ENCODE measurements at places on chromosomes 11 and 22.
A peak's percentile ranks its signal among the peaks of the same experiment; 100 is the strongest.

GRCh38 chr22:46923394-46923793 is 160.9 kb downstream of the TBC1D22A start:
- no peak for DNase-seq

- no peak for DNase-seq
Observed at GRCh38 chr22:24427500-24428164, at the start of gene ADORA2A. Gene ADORA2A, plus strand, starts transcription at chr22:24427599. Its CDS starts 5,806 bp downstream, at chr22:24433405.

DNA sequence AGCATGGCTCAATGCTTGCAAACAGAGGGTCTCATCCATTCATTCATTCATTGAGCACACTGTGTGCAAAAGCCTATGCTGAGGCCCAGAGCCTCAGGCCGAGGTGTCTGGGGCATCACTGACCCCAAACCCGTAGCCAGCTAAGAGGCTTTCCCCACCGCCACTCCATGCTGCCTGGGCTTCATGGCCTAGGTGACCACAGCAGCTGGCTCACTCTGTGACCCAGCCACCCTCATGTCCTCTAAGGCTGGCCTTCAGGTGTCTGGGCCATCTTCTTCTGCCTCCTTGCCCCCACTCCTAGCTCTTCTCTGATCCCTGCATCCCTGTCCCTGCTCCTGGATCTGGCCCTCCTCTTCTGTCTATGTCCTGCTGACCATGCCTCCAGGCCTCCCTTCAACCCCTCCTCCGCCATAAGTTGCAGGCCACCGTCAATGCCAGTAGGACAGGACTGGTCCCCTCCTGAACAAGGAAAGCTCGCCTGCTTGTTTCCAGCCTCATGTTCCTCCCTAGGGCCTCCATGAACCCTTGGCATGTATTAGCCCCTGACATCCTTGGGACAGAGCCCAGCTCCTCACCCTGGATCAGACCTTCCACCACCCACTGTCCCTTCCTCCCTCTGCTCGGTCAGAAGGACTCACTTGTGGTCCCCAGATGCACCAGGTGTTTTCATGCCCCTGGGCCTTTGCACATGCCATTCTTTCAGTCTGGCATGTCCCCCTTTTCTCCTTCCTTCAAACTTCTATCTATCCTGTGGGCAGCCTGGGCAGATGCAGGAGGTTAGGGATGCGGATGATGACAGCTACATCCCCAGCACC is 92.8 kb downstream of the MYEOV start:
- no peak for DNase-seq

- no peak for DNase-seq
Observed at GRCh38 chr11:110003426-110003825, 89.8 kb upstream of the ZC3H12C start.

GRCh38 chr22:33057363-33057995 is 702 bp downstream of the SYN3 start:
- DNase-seq = no peak

- DNase-seq = no peak
Observed at GRCh38 chr11:119940401-119940976, 197.4 kb downstream of the TRIM29 start.

DNA sequence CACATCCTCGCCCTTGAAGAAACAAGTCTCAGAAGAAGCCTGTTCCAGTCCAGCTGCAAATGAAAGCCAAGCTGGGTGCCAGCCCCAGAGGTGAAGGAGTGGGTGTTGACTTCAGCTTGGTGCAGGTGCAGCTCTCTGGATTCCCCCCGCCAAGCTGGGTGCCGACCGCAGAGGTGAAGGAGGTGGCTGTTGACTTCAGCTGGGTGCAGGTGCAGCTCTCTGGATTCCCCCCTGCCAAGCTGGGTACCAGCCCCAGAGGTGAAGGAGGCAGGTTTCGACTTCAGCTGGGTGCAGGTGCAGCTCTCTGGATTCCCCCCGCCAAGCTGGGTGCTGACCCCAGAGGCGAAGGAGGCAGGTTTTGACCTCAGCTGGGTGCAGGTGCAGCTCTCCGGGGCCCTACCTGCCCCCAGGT is 1234.0 kb downstream of the TBC1D22A start:
- DNase-seq = no peak

- no peak for DNase-seq
Observed at GRCh38 chr11:27401833-27402316, 38.9 kb upstream of the CCDC34 start.

- no peak for DNase-seq
Observed at GRCh38 chr11:70250876-70251658, 19.4 kb upstream of the PPFIA1 start.

- DNase-seq = peak; percentile 57
Observed at GRCh38 chr22:32202539-32203180, 2.2 kb downstream of the RFPL2 start.

DNA sequence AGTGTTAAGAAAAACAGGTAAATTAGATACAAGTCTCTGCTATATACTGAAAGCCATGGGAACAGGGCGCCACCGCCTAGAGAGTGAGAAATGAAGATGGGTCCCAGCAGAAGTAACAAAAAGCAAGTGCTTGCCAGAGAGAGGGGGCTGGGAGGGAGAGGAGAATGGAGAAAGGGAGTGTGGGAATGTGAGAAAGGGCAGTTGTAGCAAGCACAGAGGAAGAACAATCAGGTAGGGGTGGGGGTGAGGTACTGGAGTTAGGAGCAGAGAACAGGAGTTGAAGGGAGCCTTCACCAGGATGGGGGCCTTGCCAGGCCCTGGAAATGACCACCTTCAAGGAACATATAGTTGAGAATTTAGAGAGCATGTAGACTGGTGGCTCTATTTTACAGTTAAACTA is 66.8 kb downstream of the TCF20 start:
- no peak for DNase-seq

DNA sequence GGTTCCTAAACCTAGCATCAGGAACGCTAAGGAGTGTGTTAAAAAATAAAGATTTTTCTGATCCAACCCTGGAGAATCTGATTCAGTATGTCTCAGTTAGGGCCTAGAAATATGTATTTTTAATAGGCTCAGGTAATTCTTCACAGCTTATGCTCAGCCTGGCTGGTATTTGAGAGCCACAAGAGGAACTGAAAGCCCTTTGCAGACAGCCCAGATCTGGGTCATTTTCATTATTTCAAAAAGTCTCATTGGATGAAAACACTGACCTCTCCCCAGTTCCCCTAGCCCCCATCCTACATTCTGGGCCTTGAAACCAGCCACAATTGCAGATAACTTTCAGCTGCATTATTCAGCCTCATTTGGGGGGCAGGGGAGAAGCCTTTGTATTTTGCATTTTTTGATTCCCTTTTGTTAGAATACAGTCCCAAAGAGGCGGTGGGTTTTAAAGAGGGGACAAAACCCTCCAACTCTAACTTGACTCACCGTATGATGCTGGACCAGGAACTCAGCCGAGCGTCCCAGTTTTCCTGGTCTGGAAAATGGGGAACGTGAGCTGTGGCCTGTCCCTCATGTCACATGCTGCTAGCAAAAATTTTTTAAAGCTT is 66.0 kb upstream of the LARGE1 start:
- no peak for DNase-seq

GRCh38 chr22:41308054-41308453 is 6.7 kb downstream of the ZC3H7B start:
- DNase-seq = no peak

- DNase-seq = no peak
Observed at GRCh38 chr22:48357196-48357595, 1470.5 kb downstream of the BRD1 start.

GRCh38 chr11:12174477-12175143 is 64.2 kb downstream of the MICAL2 start:
- no peak for DNase-seq

DNA sequence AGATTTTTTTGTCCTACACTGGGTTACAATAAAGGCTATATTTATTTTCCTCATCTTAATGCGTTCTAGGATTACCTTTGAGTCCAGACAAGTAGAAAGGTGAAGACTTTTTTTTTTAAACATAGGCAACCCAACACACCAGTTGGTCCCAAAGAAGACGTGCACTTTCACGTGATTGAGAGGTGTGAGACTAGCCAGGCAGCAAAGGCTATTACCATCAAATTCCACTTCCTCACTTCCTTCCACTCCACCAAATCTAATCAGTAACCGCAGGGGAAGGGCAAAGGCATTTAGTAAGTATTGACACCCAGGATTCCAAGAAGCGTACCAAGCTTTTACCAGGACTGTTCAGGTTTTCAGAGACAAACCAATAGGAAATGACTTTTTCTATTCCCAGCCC is 109.3 kb downstream of the APIP start:
- DNase-seq = no peak

DNA sequence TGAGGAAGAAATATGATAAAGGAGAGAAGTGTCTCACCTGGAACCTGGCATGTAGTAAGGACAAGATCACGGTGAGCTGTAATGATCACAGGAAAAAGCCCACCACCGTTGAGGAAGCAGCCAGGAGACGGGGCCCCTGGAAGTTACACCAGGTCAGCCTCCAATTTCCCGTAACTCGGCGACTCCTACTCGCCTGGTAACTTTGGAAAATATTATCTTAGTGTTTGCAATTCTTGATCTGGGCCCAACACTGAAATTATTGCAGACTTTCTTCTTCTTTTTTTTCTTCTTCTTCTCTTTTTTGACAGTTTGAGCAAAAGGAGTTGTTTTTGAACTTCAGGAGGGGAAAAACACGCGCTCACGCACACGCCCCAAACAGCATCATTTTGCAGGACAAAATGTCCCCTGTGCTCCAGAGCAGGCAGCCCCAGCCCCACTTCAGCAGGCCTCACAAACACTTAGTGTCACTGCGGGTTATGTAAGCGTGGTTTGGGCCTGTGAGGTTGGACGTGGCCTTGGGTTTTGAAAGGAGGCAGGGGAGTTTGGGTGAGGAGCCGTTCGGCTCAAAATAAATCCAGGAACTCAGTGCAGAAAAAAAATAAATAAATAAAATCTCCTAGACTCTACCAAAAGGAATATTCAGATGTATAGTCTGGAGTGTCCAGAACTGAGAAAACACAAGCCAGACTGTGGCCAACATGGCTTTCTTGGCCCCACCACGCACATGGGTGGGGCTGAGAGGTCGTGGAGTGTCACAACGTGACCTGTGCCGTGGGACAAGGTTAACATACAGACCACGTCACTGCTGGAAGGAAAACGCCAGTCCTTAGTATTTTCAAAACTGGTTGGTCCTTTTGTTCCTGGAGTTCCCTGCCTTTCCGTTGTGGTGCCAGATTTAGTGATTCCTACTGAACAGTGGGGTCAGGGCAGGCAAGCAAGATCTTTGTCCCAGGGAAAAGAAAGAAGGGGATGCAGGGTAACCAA is 26.3 kb upstream of the MN1 start:
- no peak for DNase-seq

DNA sequence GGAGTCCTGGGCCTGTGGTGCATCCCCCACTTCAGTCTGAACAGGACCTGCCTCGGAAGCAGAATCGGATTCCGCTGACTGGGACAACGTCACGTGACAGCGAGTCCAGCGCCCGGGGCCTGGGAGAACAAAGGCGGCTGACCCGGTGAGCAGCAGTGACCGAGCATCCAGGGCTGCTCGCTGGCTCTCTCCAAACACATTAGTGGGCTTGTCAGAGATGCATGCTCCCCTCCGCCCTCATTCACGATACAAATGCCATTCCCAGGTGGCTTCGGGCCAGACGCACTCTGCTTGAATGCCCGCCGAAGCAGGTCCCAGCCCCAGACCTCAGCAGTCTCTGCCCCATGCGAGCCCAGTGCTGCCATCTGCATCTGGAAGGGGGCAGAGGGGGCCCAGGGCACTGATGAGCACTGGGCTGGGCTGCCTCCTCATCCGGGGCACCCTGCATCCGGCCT is 91.0 kb downstream of the WNT7B start:
- DNase-seq = no peak

DNA sequence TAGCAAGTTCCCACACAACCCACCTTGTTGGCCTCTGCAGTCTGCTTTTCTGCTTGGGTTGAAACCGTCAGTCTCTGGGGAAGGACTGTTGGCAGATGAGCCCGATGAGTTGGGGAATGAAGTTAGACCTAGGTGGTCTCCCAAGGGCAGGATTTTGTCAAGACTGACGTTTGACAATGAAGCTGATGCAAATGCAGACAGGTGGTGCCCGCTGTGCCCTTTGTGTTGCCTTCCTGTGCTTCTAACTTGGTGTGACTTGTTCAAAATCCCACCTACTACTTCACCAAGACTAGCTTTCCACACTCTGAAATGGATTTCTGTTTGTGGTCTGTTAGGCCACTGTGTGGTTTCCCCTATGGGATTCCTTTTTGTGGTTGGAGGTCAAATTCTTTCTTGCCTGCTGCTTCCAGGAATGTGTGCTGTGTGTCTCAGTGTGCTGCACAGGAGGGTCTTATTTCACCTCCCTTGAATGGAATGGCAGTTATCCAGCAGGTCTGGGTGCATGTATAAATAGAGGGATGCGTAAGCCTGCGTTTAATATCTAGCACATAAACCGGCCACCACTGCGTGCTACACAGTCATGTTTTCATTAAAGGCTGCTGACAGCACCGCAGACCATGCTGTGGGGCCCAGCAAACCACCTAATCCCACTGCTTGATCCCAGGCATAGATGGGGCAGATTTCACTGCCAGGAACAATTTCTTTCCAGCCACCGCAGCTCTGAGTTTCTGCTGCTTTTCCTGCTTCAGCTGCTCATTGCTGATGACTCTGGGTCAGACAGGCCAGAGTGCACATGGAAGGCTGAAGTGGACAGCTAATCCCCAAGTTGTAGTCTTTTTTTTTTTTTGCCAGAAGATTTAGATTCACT is 44.8 kb downstream of the ADAMTS8 start:
- peak; percentile 64 for DNase-seq

GRCh38 chr11:74460481-74461154 is 6.7 kb downstream of the KCNE3 start:
- DNase-seq = no peak

DNA sequence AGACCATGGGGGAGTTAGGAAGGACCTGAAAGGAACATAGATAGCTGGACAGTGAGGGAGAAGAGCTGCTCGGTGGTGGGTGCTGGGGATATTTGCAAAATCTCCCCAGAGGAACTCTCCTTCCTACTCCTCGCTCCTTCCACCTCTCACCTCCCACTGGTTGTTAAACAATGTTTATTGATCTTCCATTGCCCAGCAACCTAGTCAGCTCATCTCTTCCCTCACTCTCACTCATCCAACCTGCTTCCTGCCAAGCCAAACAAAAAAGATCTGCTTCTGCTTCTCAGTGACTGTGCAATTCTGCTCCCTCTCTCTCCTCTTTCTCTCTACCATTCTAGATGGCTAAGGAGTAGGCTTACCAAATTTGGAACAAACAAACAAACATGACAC is 115.0 kb downstream of the SLC1A2 start:
- no peak for DNase-seq

- no peak for DNase-seq
Observed at GRCh38 chr11:2651826-2652271, 47.9 kb downstream of the KCNQ1OT1 start.

GRCh38 chr22:40728731-40729189 is 49.5 kb downstream of the MCHR1 start:
- peak; percentile 59 for DNase-seq

GRCh38 chr11:129333873-129334272 is 41.8 kb upstream of the BARX2 start:
- no peak for DNase-seq
